ENCODE measurements at places on chromosomes 4 and X.

GRCh38 chrX:154804957-154805695, at the start of gene MPP1:
TSS of gene MPP1 (minus strand) at chrX:154805485. CDS start at chrX:154805373, 112 bp downstream.
- peak; percentile 78 for DNase-seq

GRCh38 chr4:38080061-38080974, 120.1 kb downstream of the PTTG2 start:
- no peak for DNase-seq

- no peak for DNase-seq
These were observed 1.1 kb downstream of the ZNF141 start for GRCh38 chr4:338759-339097.

DNA sequence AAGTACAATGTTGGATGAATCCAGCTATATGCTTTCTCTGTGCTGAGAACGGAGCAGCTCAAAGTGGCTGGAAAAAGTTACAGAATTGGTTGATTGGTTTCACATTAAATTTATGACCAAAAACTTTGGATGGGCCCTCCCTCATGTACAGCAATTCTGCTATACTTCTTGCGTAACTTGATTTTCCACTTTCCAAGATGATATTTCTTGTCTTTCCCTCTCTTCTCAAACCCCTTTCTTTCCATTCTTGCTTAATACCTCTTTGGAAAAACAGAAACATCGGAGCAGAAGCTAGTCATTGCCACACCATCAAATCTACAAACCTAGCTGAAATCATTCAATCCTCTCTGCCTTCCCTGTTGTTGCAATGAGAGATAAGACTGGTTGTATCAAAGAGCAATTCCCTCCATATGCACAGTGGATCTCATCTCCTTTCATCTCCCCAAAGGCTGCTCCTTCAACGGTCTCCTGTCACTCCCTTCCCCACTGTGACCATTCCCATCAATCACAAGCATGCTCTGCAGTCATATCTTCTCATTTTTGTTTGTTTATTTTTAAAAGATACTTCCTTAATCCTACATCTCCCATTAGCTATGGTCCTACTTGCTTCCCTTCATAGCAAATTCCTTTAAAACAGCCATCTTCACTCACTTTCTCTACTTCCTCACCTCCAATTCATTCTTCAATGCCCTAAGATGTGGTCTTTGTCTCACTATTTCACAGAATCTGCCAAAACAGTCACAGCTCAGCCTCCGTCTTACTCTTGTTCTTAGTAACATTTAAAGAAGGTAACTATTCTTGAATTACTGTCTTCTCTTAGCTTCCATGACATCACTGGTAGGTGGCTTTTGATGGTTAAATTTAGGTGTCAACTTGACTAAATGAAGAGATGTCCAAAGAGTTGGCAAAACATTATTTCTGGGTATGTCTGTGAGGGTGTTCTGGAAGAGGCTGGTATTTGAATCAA, 145.5 kb downstream of the FAM13A start:
- peak; percentile 41 for DNase-seq

DNA sequence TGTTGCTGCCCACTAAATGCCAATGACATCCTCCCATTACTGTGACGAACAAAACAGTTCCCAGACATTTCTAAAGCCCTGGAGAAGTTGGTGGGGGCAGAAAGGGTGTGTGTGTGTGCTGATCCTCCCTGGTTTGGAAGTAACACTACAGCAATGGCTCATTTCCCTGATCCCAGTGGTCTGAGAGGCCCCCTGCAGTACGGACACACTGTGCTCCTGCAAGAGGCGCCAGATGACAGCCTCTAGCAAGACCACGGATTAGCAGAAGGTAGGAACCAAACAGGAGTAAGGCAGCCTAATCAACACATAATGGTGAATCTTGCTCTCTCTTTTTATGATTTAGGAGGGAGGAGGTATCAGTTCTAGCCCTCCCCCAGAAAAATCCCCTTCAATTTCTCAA, 49.6 kb downstream of the CHRDL1 start:
- no peak for DNase-seq

DNA sequence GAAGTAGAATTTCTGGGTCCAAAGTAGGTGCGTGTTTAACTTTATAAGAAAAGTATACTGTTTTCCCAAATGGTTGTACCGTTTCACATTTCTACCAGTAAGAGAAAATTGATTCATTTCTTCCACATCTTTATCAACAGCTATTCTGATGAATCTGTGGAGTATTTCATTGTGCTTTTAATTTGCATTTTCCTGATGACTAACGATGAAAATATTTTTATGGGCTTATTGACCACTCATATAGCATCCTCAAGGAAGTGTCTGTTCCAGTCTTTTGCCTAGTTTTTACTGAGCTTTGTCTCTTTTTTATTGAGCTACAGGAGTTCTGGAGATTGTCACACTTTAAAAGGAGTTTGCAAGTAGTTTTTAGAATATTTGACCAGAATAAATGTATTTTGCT, 92.6 kb downstream of the ASB9 start:
- DNase-seq = no peak

DNA sequence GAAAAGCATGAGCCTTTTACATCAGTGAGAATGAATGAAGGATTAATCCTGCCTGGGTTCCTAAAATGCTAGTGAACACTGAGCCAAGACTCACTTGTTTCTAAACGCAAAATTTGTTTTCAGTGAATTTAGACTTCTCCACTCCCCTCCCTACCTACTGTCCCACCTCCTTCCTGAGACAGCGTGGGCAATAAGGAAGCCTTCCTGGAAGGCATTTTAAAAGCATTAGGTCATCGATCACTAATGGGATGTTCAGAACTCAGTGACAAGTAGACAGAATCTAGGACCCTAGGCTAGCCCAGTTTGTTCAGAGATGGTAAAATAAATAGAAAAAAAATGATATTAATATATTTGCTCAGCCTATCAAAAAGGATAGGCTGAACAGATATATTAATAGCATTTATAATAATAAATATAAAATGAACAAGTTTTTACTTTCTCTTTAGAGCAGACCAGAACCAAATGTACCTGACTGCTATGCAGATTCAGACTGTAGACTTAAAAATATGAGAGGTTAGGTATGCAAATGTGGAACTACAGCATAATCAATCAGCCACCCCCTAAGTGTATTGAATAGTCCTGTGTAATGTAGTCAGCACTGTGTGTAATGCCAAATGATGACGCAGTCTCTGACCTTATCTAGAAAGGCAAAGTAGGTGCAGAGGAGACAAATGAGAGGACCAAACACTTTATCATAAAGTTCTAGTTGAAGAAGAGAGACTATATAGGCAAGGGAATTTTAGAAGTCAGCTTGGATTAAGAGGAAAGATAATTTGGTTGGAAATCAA, 331.1 kb downstream of the GPAT3 start:
- no peak for DNase-seq

GRCh38 chrX:45794995-45795337, 594.3 kb upstream of the DIPK2B start:
- no peak for DNase-seq

- DNase-seq = no peak
These were observed 991.6 kb downstream of the FAT4 start for GRCh38 chr4:126306152-126306869.

DNA sequence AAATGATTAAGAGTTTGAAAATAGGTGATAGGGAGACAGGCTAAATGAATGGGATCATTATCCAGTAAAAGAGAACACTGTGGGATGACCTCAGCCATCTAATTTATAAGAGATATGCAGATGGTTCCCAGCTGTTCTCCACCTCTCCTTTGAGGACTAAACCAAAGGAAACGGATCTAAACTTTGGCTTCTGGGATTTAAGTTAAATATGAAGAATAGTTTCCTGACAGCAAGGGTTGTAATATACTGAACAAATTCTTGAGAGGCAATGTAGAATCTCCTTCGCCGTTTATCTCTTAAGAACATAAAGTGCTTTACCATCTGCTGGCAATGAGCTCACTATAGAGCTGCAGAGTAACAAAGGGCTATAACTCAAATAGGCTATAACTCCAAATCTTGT, 35.4 kb upstream of the HPGDS start:
- no peak for DNase-seq

- DNase-seq = no peak
These were observed 33.7 kb downstream of the METAP1 start for GRCh38 chr4:99029018-99029735.

DNA sequence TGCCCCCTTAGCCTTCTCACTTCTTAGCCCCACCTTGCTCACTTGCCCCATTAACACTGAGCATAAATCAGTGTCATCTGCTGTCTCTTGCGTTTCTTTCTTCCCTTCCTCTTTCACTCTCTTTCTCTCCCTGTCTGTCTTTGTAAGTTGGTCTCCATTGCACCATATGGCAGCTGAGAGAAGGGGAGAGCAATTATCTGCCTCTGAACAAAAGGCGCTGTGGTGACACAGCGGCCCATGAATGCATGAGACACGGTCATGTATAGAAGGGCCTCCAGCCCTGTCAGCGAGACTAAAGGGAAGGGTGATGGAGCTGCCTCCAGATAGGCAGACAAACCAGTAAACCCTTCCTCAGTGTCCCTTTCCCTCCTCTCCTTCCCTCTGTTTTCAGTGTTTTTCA, 88.8 kb upstream of the PCDH18 start:
- no peak for DNase-seq

- DNase-seq = no peak
These were observed 151.0 kb downstream of the PALLD start for GRCh38 chr4:168647646-168648375.

- DNase-seq = no peak
These were observed 59.7 kb upstream of the PGRMC2 start for GRCh38 chr4:128347175-128347868.
